ENCODE measurements at places on chromosomes 4 and X.

DNA sequence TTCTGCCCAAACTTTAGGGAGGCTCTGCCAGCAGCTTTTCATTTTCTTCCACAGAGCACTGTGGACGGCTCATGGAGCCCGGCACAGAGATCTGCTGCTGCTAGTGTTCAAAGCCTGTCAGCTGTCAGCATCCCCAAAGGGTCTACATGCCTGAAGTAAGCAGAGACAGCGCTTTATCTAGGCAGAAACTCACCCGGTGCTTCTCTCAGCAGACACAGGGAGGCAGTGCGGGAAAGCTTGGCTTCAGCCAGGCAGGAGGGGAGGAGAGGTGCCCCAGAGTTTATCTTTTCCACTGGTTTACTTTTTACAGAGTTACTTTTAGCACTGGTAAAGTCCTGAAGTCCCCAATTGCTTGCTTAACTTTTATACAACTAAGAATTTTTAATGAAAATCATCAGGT, 339.3 kb downstream of the NKX6-1 start:
- no peak for DNase-seq

- no peak for DNase-seq
Measured at GRCh38 chr4:174118171-174118570, 165.3 kb downstream of the FBXO8 start.

DNA sequence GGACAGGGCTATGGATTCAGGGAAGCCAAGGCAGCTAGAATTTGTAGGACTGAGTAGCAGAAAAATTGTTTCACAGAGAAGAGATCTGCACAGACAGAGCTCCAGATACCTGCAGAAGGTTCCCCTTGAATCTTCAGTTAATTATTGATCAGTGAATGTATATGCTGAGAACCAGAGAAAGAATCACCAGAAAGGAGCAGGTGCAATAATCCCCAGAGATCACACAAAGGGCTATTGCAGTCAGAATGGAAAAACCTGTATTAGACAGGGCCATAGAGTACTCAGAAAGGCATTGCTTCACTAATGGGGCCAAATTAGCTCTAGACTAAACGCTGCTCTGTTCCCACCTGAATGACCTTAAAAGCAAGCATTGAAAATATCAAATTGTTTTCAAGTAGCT, 35.5 kb upstream of the SMAD1 start:
- no peak for DNase-seq

- DNase-seq: no peak
Measured at GRCh38 chr4:137956256-137956655, 285.9 kb downstream of the SLC7A11 start.

GRCh38 chr4:99824070-99824599, 7.5 kb downstream of the DAPP1 start:
- no peak for DNase-seq

DNA sequence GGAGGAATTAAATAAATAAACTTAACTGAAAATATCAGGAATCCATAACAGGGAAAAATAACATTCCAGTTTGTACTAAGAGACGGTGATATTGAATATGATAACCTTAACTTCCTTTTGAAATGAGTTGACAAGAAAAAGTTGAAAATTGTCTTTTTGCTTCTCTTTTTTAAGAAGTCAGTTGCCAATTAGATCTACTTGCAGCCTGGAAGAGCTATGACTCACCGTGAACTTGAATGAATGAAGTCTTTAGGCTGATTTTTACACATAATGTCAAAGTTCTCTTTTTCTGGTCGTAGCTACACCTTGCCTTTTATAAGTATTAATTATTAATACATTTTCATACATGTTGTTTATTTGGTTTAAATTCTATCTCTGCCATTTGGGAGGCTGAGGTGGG, 94.4 kb upstream of the HPGD start:
- no peak for DNase-seq

Measured in activated CD4-positive, alpha-beta T cell treated with anti-CD3 and anti-CD28 coated beads, Interleukin-2, Interleukin-6, amounts not matched to agents 100 ng/mL and 50 ng/mL, durations not matched to agents 16 hours and 8 hours (primary cell).